Left kidney (tissue), 8 donors: ENCODE measurements at places on chromosomes 16 and 17. TPM values are rescaled to one million over a fixed set of nuclear protein-coding genes. Genes with fewer than 3 reads are reported as not detected.

Gene MIEF2
- 13.6 TPM for polyA plus RNA-seq

DNA sequence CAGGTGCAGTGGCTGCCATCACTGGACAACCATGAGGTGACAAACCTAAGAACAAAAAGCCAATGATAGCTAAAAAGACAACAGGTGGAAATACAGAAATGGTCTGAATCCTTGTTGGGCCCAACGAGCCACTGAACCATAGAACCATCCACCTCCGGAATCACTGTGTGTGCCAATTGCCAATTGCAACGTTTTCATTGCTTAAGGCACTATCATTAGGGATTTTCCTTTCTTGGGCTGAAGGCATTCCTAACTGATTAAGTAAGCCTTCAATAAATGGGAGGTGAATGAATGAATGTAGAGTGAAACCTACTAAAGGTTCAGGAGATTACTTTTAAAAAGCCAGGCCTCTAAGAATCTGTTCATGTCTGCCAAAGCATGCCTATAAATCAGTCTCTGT lies 3.6 kb downstream of the USP31 start:
- DNase-seq = no peak

DNA sequence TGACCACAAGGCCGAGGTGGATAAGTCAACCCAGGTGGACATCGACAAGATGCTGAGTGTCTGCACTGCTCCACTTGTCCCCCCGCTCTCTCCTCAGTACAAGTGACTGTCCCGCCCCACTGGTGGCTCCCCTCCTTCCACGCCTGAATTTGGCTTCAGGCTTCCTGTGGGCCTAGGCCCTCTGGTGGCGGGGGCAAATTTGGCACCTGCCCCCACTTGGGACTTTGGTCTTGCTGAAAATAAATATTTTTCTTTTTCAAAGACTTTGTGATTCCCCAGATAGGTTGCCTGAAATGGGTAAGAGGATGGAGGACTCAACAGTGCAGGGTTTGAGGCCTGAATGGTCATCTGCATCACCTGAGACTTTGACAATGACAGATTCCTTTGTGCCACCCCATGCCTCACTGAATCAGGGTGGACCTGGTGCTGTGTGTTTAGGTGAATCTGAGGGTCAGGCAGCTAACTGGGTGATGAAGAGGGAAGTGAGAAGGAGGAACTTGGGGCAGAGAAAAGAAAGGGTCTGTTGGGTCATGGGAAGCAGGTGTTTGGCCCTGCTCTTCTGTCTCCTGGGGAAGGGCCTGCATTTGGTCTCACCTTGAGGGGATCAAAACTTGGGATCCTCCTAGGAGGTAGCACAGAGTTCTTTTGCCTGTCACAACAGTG lies 2.0 kb downstream of the C16orf86 start:
- DNase-seq = no peak

DNA sequence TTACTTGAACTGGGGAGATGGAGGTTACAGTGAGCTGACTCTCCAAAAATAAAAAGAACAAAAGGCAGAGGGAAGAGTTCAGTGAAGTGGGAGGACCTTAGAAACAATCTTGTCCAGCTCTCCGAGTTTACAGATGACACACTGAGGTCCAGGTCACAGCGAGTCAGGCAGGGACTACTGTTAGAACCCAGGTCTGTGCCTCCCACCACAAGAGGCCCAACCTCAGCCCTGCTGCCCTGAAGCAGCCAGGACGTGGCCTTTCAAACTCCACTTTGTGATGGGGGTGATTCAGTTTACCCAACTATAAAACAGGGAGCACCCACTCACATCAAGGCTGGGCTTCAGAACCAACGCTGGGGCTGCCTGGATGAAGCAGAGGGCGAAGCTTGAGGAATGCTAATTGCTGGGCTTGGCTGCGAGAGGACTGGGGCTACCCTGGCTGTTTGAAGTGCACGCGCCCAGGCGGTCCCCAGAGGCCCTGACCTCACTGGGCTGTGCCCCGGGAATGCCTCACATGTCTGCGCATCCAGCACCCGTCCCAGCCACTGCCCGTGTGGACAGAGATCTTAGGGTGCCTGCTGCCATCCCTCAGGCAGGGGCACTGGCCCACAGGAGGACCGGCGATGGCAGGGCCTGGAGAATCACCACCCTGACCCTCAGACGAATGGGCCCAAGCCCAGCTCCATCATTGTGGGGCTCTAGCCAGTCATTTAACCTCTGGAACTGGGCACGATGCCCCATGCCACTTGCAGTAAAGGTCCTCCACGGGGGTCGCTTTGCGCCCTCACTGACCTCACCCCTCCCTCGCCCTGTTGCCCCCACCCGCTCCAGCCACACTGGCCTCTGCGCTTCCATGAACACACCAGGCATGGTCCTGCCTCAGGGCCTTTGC lies 11.4 kb downstream of the SLC5A10 start:
- no peak for DNase-seq

DNA sequence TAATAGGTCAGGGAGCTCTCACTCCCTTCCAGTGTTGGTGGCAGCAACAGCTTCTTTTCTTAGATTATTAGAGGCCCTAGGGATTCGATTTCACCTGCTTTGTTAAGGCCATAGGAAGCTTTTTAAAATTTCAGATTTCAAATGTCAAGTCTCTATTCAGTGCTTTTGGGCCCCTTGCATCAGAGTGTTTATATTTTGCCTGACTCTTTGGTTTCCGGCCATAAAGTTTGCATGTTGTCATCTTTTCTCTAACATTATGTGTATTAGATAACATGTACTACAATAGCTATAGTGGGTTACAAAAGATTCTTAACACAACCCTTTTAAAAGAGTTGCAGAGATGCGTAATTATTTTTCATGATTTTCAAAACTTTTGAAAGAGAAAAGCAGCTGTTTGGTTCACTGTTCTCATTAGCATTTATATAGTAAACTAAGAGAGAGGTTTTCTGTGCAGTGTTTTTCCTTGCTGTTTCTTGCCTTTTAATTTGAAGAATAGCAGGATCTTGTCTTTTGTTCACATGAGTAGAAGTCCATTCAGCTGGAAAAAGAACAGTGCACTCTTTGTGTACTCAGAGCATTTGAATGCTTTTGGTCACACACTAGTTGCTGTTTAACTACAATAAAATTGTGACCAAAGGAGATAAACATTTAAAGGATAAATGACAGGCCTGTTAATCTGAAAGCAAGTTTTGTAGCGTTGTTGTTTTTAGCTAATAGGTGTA lies 52.5 kb downstream of the FTO start:
- no peak for DNase-seq

GRCh38 chr17:29567554-29568330 lies 759 bp upstream of the TP53I13 start:
- DNase-seq = no peak

GRCh38 chr16:10180771-10181163 lies 1.5 kb downstream of the GRIN2A start:
- peak; percentile 63 for DNase-seq

GRCh38 chr16:5604770-5605169 lies 507.2 kb upstream of the EEF2KMT start:
- peak; percentile 11 for DNase-seq

DNA sequence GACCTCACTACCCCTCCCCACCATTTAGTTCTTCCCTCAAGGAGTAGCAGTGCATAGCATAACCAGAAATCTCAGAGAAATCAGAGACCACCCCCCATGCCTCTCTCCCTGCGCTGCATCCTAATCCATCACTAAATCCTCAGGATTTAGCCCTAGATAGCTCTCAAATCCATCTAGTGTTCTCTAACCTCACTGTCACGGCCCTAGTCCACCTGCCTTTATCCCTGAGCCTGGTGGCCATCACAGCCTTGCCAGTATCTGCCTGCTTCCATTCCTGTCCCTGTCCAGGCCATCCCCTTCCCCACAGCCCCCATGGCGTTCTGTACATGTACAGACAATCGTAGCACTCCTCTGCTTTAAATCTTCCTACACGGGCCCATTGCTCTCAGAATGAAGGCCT lies 19.1 kb downstream of the CBLN1 start:
- DNase-seq = no peak

DNA sequence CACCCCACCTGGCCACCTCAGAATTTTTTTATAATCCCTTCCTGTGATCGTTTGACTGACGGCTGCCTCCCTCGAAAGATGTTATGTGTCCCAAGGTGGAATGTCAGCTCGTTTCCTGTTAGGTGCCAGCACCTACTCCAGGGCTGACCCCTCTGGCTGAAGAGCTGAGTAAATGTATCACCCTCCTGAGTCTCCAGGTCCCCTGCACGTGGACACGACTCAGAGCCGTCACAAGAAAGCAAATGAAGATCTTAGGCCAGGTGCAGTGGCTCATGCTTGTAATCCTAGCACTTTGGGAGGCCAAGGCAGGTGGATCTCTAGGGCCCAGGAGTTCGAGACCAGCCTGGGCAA lies 273.2 kb downstream of the C16orf95 start:
- DNase-seq = no peak

- DNase-seq = peak; percentile 18
Measured at GRCh38 chr16:75621170-75621477, 2.0 kb downstream of the ADAT1 start.

- DNase-seq = no peak
Measured at GRCh38 chr17:39792526-39793221, 54.9 kb downstream of the GRB7 start.

DNA sequence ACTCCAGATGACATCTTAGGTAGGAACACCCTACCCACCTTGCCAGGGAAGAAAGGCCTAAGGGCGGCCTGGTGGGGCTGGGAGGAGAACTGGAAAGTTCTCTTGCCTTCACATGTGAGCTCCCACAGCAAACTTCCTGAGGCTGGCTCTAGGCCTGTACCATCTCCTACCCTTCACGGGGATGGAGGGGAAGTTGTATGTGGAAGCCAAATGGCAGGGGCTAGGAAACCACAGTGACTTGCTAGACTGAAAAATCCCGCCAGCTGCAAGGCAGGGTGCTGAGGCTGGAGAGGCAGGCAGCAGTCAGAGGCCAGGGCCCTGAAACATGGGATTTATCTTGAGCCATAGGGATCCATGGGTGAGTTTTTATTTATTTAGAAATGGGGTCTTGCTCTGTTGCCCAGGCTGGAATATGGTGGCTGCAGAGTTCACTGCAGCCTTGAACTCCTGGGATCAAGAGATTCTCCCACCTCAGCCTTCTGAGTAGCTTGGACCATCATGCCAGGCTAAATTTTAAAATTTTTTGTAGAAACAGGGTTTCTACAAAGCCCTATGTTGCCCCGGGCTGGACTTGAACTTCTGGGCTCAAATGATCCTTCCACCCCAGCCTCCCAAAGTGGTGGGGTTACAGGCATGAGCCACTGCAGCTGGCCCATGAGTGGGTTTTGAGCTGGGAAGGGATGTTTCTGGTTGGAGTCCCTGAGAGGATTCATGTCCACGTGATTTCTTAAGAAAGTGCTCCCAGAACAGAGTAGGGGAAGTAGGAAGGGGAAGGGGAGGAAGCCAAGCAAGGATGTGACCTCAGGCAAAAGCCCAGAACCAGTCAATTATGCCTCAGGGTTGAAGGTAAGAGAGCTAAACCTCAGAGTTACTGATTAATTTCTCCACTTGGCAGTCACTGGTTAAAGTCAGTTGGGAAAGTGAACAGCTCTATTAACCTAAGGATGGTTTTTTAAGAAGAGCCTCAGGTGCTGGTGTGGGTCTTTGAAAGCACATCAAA lies 4.0 kb upstream of the KAT8 start:
- DNase-seq = peak; percentile 22
